HFF-Myc (cell line): ENCODE measurements at places on chromosomes 11 and 22.

DNA sequence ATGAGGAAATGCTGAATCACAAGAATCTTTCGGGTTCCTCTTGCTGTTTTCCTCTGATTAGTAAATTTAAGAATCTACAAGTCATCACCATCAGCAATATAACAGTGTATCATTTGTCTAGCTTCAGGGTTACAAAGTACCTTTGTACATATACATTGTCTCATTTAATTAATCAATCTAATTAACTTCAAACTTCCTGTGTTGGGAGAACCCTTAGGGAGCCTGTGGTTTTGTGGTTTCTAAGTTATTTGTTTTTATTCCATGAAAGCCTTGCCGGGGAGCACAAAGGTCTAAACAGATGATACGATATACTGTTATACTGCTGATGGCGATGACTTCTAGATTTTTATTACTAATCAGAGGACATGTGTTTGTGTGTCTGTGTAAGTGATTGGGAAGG is 41.0 kb downstream of the TIMP3 start:
- DNase-seq = no peak

DNA sequence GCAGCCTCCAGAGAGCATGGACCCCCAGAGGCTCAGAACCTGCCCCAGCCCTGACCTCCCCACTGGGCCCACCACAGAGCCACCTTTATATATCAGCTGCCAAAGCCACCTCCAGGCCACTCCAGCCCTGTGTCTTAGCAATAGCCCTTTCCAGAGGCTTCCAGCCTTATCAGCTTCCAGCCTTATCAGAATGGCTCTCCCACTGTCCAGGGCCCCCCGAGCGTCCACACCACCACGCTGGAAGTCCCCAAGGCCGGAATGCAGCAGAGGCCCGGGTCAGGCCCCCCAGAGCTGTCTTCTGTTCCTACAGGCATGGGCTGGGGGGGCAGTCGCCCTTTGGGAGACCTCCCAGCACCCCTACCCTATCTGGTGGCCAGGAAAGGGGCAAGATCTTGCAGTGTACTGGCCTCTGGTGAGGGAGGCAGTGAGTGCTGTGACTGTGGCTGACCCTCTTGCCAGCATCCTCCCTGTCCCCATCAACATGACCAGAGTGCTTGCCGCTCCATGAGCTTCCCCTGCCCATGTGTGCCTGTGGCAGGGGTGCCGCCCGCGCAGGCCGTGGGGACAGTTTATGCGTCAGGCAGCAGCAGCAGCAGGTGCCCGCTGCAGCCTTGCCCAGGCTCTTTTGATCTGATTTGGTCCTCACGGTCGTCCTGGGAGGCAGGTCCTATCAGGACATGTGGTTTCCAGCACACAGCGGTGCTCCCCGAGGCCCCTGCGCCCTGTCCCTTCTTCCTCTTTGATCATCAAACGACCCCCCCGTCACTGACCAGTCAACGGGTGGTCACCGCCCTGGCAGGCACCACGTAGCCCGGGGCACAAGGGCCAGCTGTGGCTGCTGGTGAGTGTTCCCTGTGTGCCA is 15.9 kb downstream of the OSBPL5 start:
- DNase-seq = no peak

GRCh38 chr11:46604796-46605195 is 11.0 kb upstream of the AMBRA1 start:
- DNase-seq = no peak

DNA sequence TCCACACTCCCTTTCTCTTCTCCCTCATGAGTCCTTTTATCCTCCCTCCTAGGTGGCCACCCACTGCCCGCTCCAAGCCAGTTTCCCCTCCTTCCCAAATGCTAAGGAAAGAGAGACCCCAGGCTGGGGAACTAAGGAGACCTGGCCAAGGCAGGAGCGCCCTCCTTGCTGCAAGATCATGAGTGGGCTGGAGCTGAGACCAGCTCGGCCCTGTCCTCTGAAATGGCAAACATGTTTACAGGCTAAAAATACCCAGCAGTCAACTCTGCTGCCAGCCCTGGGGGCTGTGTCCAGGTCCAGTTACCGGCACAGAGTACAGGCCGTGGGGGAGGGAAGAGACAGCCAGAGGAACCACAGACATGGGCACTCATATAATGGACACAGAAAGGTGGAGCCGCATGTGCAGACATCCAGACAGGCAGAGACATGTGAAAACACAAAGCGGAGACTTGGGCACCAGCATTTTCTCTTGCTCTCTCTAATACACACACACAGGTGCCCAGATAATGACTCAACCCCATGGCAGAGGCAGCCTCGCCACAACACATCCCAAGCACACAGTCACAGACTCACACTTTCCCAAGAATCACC is 1.2 kb upstream of the AHNAK start:
- no peak for DNase-seq

GRCh38 chr11:10618490-10618889 is 50.0 kb upstream of the LYVE1 start:
- no peak for DNase-seq

- no peak for DNase-seq
Measured at GRCh38 chr11:77503006-77503405, 29.1 kb upstream of the PAK1 start.

DNA sequence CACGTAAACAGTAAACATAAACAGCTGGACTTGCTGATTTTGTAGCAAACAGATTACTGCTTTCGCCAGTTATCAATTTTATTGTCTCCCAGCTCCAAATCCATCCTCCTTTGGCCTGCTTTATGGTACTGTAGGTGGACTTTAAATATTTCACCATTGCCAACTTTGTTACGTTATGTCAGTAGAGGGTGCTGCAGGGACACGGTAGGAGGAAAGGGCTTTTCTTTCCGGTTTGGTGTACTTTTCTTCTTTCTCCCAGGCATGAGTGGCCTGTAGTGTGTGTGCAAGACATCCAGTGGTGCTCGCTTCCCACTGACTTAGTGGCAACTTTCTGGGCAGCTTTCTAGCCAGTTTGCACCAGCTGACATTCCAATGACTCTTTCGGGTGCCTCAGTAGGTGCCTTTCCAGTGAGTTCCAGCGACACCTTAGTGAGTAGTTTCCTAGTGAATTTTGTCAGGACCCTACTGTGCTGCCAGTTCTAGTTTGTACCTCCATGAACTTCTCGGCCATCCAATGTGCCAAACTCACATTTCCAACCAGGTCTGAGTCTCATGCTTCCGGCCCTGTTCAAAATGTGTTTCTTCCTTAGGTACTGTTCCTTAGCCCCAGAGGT is 267.6 kb upstream of the TENM4 start:
- peak; percentile 36 for DNase-seq
